Choroid plexus epithelial cell (primary cell): ENCODE measurements at places on chromosomes 5 and 9.
A peak's percentile ranks its signal among the peaks of the same experiment; 100 is the strongest.

DNA sequence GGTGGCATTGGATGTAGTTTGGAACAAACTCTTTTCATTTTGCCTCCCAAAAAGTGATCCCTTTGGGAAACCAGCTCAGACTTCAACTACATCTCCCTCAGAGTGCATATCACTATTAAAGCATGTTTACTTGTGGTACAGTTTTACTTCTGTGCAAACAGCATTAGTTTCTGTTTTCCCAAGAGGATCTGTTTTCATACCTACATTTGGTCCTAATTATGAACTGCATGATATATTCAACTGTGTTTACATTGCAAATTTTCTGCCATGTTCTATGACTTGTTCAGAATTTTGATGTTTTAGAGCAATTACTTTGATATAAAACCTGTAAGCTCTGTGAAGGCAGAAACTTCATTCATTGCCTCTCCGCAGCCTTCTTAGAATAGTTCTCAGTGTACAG lies 681.5 kb upstream of the ACO1 start:
- no peak for DNase-seq

DNA sequence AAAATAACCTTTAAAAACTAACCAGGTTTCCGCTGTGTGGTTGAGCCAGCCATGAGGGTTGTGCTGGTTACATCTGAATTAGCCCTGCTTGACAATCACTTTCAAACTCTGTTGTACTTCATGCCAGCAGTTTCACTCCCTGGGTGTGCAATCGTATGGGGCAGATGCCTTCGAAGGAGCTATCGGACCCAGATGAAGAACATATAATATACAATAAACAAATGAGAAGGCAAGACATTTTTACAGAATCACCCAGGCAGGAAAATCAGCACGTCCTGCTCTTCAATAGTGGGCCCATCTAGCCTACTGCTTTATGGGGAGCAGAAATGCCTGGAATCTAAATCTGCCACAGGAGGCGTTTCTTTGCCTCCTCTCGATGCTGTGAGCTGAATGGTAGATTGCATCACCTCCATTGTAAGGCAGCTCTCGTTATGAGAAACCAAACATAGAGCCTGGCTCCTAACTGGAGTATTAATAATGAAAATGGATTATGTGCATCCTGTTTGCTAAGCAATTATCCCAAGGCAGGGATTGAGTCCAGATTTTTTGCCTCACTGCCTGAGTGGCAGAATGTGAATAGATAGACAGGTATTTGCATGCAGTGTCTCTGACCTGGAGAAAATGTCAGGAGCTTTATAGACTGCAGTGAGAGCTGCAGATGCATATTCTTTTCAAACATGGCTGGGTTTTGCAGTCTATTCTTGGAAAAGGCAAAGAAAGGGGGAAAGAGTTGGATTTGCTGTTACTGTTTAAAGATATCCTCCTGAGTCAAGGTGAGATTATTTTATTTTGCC lies 143.3 kb upstream of the SMARCA2 start:
- peak; percentile 5 for DNase-seq

GRCh38 chr5:68544648-68545552 lies 329.3 kb downstream of the PIK3R1 start:
- no peak for DNase-seq

DNA sequence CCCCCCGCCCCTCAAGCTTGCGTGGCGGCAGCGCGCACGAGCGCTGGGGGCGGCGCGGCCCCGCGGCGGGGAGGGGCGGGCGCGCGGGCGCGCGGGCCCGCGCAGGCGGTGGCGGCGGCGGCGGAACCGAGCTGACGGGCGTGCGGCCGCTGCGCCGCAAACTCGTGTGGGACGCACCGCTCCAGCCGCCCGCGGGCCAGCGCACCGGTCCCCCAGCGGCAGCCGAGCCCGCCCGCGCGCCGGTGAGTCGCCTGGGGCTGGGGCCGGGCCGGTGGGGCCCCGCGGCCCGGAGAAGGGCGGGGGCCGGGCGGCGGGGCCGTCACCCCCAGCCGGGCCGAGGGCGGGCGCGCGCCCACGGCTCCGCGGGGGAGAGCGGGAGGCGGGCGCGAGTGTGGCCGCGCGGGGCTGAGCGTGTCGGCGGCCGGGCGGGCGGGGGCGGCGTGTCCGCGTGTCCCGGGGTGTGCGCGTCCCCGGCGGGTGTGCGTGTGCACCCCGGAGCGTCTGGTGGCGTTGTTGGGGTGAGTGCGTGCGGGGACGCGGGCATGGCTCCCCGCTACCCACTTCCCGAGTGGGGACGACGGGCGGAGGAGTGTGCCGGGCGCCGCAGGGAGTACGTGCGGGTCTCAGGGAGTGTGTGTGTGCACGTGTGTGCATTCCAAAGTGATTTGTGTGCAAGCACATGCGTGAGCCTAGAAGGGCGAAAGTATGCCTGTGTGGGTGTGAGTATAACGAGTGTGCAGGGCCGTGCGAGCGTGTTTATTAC lies at the start of gene NEK6:
Gene NEK6 (plus strand): TSS at position 106 of the 763 bp plus-strand sequence. CDS start 44,016 bp downstream, outside the sequence.
- DNase-seq, result peak; percentile 65

DNA sequence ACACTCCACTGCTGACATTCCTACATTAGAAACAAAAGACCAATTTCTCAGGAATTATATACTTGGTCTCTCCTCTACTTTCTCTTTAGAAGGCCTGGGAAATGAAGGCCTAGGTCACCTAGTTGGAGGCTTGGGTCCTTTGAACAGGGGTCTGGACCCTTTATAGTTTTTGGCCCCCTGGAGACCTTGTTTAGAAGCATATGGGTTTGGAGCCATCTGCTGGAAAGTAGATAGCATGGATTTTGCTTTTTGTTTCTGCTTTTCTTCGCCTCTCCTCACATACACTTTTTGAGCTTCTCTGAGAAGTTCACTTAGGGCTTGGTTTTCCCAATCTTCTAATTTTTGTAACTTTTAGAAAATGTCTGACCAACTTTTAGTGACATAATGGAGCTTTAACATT lies 67.1 kb upstream of the CDK20 start:
- DNase-seq, result peak; percentile 64

DNA sequence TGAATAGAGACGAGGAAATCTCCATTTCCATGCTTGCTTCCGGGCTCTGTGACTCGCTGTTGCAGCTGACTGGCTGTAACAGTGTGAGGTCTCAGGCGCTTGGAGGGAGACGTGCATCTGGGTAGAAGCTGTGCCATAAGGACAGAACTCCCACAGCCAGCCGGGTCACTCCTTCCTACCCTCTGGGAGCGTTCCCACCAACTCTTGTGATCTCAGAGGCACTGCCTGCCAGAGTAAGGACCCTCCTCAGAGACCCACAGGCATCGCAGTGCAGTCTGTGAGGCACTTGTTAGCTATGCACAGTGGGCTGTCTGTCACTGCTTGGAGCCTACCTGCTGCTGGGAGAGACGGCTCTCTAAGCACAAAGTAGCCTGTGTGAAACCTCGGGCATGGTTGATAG lies 203.4 kb upstream of the SEMA6A start:
- DNase-seq, result peak; percentile 22

- DNase-seq, result no peak
These were observed 13.9 kb downstream of the PCBD2 start for GRCh38 chr5:134918861-134919260.

GRCh38 chr5:95086927-95087815 lies 197.7 kb downstream of the MCTP1 start:
- DNase-seq, result no peak

DNA sequence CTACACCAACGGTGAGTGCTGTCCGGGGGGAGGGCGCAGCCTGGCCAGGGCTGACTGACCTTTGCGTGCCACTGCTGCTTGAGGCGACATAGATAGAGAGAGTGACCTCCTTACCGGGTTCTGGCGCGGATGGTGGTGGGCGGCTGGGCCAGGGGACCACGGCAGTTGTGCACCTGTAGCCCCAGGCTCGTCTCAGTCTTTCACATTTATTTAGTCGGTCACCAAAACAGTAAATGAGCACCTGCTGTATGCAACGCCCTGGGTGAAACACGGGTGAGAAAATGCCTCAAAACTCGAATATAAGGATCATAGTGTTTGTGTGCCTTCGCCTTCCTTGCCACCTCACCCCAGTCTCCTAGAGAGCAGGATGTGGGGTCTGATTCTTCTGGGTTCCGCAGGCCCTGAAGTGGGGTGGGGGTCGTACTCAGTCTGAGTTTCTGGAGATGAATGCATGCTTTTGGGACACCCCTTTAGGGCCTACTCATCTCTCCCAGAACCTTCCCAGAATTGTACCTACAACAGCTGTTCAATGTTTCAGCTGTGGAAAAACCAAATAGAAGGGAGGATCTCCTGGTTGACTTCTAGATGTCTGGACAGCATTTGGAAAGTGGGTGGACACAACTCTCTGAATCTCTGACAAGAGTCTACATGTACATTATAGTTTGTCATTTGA lies 714 bp downstream of the SEC24A start:
- peak; percentile 25 for DNase-seq
